Stimulated activated CD8-positive, alpha-beta memory T cell treated with anti-CD3 and anti-CD28 coated beads, Interleukin-4, amount 100 ng/mL, for 4 hours (primary cell): ENCODE measurements at places on chromosomes 12 and 14.

DNA sequence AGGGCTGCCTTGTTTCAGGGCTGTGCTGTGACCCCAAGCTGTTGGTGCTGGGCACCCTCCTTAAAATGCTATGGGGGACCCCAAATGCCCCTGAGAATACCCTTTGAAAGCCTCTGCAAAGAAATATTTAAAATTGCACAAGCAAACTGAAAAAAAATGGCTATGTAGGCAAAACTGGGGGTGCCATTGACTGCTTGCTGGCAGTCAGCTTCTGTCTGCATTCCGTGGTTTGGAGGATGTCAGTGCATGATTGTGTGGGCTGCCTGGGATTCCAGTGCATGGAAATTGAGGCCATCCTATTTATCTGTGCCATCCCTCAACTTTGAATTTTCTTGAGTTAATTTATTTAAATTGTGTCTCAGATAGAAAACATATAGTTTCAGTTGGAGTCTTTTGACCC lies 113.7 kb upstream of the RTL1 start:
- DNase-seq: no peak

DNA sequence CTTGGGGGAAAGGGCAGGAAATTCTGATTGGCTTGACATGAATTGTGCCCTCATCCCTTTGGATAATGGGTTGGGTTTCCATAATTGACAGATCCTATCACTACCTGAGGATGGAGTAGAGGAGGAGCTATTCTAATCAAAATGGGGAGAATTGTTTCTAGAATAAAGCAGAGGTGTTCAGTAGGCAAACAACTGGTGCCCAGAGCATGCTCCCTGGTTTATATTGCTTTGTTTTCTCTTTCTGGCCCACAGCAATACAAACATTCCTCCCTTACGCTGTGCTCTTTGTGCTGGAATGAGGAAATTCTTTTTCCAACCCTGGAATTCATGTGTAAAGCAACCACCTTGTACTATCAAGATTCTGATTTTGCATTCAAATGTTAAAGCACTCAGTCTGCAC lies 147.4 kb downstream of the RASSF9 start:
- DNase-seq: no peak

DNA sequence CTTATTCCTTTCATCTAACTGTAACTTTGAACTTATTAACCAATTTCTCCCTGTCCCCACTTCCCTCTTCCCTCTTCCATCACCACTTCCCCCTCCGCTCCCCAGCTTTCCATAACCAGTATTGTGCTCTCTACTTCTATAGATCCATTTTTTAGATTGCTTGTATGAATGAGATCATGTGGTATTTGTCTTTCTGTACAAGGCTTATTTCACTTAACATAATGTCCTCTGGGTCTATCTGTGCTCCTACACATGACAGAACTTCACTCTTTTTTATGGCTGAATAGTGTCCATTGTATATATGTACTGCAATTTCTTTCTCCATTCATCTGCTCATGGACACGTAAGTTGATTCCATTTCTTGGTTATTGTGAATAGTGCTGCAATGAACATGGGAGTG lies 14.4 kb downstream of the ERP27 start:
- DNase-seq: no peak

GRCh38 chr12:98419081-98419794 lies 96.2 kb upstream of the TMPO start:
- DNase-seq: no peak

DNA sequence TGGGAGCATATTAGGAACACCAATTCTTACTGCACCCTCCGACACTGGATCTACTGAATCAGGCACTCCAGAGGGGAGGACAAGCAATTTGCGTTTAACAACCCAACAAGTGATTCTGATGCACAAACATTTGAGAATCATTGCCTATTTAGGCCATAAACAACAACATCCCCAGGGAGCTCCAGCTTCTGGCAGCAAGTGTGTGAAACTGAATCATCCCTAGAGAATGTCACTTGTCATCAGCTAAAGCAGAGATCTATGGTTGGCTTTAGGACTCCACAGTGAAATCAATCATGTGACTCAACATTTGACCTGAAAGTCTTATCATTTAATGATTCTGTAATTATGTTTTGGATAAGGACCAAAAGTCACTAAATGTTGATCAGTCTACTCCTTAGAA lies 505.0 kb upstream of the FLRT2 start:
- DNase-seq: no peak

DNA sequence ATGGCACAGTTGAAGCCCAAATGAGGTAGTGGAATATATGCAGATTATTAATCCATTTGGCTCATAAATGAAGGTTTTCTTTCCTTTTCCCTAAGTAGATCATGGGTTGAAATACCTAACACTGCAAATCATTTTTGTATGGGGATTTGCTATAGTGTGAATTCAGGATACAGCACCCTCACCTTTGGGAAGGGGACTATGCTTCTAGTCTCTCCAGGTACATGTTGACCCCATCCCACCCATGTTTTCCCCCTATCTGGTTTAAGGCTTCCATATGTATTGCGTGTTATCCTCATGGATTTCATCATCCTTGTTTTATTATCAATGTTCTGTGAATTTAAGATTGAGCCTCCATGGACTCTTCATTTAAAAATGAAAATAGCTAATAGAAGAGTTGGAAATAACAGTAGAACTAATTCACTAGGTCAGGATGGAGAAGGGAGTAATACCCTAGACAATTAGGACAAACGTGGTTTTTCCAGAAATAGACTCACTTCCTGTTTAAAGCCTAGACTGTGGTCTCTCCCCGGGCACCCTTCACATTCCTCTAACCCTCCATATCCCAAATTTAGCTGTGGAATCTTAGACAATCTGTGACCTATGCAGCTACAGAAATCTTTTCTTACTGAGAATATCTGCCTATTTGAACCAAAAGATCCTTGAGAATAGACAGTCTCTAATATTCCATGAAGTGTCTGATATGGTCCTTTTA lies 56.5 kb downstream of the DAD1 start:
- DNase-seq: no peak

DNA sequence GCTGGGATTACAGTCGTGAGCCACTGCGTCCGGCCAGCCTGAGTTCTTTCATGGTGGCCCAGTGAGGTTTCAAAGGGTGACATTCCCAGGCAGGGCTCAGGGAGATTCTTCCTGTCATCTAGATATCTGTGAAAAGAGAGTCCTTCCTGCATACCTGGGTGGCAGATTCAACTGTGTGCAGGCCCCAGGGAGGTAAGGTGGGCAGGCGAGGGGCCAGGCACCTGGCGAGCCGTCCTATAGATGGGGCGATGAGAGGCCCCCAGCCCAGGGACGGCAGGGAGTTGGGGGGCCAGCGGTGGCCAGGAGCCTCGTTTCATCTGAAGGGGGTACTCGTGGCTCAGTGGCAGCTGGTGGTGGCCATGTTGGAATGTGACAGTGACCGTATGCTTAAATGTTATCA lies 7.1 kb upstream of the EP400 start:
- DNase-seq: no peak

DNA sequence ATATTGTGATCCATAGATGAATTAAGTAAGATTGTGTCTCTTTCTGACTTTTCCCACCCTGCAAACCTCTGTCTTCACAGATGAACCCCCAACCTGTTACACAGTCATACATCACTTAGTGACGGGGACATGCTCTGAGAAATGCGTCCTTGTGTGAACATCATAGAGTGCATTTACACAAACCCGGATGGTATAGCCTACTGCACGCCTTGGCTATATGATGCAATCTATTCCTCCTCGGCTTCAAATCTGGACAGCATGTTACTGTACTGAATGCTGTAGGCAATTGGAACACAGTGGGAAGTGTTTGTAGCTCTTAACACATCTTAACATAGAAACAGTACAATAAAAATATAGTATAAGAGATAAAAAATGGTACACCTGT lies 7.4 kb upstream of the TESPA1 start:
- DNase-seq: no peak

DNA sequence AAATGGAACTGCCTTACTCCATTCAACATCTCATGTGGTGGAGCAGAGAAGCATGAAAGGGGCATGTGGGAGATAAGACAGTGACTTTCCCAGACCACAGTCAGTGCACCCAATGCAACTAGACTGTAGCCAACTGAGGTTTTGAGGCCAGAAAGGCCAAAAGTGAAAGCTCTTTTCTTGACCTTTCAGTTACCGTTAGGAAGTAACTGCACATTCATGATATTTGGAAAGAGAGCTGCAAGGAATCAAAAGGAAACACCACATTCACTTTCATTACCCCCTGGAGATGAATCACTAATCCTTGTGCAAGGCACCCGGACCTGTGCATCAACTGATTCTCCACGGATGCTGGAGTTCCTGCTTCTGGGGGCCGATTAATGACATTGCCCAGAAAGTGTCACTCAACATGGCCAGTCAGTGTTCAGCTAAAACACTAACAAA lies 72.9 kb upstream of the ELK3 start:
- no peak for DNase-seq

DNA sequence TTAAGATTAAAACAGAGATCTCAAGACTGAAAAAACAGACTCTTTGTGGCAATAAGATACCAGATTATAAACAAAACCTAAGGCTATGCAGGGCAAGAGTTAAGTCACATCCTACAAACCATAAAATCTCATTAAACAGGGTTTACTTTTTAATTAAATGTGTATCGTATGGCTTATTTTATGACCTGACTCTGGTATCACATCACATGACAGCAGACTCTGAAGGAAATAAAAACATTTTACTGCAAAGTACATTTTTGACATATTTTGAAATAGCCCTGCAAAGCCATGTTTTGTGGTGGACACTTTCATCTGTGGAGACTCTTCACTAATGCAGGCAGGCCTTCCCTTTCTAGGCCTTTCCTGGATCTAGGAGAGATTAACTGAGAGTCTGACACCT lies 327.6 kb upstream of the CLEC14A start:
- no peak for DNase-seq

DNA sequence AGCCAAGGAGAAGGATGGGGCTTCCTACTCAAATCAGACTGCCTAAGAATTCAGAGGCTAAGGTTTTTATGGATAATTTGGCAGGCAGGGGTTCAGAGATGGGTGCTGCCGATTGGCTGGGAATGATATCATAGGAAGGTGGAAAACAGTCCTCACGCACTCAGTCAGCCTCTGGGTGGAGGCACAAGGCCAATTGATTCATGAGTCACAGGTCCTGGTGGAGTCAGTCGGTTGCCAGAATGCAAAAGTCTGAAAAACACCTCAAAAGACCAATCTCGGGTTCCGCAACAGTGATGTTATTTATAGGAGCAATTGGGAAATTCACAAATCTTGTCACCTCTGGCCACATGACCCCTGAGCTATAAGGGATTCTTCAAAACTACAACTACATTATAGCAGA lies 105.5 kb downstream of the GXYLT1 start:
- no peak for DNase-seq

DNA sequence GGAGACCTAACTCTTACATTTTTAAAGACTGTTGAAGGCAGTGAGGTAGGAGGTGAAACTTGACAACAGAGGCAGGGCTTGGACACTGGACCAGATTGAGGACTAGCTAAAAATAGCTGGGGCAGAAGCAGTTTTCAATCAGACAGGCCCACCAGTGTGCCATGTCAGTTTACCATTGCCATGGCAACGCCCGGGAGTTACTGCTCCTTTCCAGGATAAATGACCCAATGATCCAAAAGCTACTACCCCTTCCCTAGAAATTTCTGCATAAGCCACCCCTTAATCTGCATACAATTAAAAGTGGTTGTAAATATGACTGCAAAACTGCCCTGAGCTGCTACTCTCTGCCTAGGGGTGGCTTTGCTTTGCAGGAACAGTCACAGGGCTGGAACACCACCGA lies 53.2 kb upstream of the PKP2 start:
- DNase-seq: no peak

GRCh38 chr12:29589851-29590250 lies 92.4 kb upstream of the OVCH1 start:
- DNase-seq: no peak
